ENCODE measurements at places on chromosomes 3 and 15.
A peak's percentile ranks its signal among the peaks of the same experiment; 100 is the strongest.

DNA sequence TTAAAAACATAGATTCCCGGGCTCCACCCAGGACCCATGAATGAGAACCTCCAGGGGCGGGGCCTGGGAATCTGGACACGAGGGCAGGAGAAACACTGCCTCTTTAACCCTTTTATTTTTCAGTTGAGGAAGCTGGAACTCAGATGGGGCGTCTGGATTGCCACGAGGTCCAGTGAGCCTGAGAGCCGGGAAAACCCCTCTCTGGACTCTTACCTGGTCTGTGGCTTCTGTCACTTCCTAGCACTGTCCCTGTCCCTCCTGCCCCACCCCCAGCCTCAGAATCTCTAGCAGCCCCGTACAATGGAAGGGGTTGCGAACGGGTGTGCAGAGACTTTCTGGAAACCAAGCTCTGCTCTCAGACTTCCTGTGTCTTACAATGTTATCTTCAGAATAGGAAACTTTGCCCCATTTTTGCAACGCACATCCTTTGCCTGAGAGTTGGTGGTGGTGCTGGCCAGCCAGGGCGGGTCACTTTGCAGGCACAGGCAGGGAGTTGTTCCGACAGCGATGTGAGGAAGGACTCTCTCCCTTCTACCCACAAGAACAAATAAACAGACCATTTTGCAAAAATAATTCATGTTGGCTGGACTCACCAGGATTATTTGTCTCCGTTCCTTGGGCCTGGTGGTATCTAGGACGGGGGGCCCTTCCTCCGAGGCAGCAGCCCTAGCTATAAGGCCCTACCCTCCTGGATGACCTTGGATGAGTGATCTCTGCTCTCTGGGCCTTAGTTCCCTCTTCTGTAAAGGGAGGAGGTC, 59.1 kb downstream of the SMAD6 start:
- DNase-seq, result no peak

DNA sequence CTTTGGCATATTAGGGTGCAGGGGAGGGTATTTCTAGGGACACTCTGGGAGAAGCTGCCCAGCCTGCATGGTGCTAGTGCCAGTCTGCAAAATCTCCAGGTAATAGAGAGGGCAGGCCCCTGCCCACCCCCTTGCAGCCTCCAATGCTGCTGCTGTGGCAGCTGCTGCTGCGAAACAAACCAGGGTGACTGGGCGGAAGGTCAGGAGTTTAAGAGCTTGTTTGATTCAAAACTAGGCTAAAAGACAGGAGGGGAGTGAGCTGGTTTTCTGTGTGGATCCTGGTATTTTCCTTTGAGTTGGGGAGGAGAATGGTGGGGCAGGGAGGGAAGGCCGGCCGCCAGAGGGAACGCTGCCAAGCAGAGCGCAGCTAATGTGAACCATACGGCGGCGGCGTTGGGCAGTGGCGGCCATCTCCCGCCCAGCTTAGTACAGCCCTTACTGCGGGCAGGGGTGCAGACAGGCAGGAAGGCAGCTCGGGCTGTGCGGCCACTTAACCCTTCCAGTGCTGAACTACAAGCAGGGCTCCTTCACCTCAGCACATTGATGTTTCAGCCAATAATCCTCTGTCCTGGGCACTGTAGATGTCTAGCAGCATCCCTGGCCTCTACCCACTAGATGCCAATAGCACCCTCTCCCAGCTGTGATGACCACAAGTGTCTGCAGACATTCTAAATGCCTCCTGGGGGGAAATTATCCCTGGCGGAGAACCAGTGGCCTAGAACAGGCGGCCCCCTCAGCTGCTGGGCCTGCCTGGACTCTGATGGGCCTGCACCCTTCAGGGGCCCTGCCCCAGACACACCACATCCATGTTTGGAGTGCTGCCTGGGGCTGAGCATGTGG, 125.7 kb downstream of the EEFSEC start:
- no peak for DNase-seq

DNA sequence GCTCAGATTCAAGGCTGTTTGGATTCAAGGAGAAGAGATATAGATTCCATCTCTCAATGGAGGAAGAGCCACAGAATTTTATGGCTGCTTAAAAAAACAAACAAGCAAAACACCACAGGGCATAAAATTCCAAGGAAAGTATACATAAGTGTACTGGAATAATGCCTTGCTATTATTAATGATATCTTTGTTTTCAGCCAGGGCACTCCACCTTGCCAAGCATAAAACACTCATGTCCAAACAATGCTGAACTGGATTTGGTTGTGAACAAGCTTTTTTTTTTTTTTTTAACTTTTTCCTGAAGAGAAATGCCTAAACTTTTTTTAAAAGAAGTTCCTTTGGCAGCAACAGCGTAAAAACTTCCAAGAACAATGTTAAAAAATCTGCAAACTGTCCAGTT, 4.8 kb upstream of the CLSTN2 start:
- DNase-seq, result no peak

DNA sequence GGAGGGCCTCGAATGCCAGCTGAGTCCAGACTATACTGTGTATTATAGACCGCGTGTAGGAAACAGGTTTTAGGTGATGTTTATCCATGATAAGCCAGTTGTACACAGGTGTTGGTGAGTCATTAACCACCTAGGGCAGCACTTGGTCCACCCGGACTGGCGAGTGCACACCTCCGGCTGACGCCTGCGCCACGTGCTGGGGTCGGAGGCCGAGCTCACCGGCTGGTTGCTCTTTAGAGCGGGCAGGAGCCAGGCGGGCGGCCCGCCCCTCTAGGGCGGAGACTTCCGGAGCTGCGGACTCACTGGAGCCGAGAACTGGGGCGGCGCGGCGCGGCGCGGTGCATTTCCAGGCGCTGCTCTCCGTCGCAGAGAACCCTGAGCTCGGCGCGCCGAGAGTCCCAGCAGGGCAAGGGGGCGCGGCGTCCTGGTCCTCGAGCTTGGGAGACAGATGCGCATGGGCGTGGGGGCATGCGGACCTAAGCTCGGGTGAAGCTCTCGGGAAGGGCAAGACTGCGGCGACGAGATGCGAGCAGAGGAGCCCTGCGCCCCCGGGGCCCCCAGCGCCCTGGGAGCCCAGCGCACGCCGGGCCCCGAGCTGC, at the start of gene ESYT3:
ESYT3 (plus strand) TSS at position 341 of the 599 bp plus-strand sequence; CDS start at position 524, 183 bp downstream.
- peak; percentile 45 for DNase-seq

GRCh38 chr3:193928354-193929209, 207.4 kb upstream of the HES1 start:
- DNase-seq, result peak; percentile 61

DNA sequence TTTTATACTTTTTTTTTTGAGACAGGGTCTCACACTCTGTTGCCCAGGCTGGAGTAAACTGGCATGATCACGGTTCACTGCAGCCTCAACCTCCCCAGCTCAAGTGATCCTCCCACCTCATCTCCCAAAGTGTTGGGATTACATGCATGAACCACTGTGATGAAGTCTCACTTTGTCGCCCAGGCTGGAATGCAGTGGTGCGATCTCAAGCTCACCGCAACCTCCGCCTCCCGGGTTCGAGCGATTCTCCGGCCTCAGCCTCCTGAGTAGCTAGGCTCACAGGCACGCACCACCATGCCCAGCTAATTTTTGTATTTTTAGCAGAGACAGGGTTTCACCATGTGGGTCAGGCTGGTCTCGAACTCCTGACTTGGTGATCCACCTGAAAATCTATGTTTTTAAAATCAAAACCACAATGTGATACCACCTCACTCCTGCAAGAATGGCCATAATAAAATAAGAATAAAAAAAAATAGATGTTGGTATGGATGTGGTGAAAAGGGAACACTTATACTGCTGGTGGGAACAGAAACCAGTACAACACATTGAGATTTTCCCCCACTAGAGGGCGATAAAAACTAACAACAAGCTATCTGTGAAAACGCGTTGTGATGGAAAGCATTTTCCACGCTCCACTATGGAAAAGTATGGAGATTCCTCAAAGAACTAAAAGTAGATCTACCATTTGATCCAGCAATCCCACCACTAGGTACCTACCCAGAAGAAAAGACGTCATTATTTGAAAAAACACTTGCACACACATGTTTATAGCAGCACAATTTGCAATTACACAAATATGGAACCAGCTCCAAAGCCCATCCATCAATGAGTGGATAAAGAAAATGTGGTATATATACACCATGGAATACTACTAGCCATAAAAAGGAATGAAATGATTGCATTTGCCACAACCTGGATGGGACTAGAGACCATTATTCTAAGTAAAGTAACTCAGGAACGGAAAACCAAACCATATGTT, 26.8 kb upstream of the OCA2 start:
- DNase-seq, result no peak

- DNase-seq, result no peak
These were observed 211.8 kb downstream of the TP63 start for GRCh38 chr3:189842681-189843602.

DNA sequence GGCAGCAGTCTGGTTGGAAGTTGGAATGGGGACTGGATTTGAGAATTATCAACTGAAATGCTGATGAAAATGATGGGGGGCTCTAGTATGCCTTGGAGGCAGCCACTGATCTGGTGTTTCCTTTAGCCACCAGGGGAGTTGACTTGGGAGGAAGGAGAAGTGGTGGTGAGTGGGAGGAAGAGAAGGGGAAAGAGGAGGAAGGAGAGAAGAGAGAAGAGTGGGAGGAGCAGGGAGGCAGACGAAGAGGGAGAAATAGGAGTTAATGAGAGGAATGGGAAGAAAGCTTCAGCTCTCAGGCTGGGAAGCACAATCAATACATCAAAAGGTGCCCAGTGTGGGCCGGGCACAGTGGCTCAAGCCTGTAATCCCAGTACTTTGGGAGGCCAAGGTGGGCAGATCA, 23.3 kb upstream of the HCN4 start:
- DNase-seq, result no peak
